ENCODE measurements at places on chromosomes 13 and 19.

- DNase-seq = peak; percentile 89
Measured at GRCh38 chr13:80168089-80168850, 172.7 kb downstream of the SPRY2 start.

- DNase-seq = no peak
Measured at GRCh38 chr19:55225415-55225958, 3.1 kb downstream of the TMEM86B start.

GRCh38 chr19:1189419-1189818 lies 15.4 kb upstream of the SBNO2 start:
- DNase-seq = no peak

- DNase-seq = no peak
Measured at GRCh38 chr19:3034406-3034655, 5.3 kb upstream of the TLE2 start.

- no peak for DNase-seq
Measured at GRCh38 chr13:48165727-48166126, 67.3 kb upstream of the ITM2B start.
